Upper lobe of right lung (tissue), 1 donor: ENCODE measurements at places on chromosomes 13 and 19. TPM values are rescaled to one million over a fixed set of nuclear protein-coding genes. Genes with fewer than 3 reads are reported as not detected.
A peak's percentile ranks its signal among the peaks of the same experiment; 100 is the strongest.

The CKM gene
- total RNA-seq: 0.41 TPM

- no peak for DNase-seq
Observed at GRCh38 chr19:10219678-10220077, 11.5 kb downstream of the S1PR2 start.

The NLRP11 gene
- not detected for total RNA-seq

- no peak for DNase-seq
Observed at GRCh38 chr19:7746903-7747884, at the start of gene CD209. Gene CD209, minus strand, starts transcription at chr19:7747534. Its CDS starts 23 bp downstream, at chr19:7747511.

DNA sequence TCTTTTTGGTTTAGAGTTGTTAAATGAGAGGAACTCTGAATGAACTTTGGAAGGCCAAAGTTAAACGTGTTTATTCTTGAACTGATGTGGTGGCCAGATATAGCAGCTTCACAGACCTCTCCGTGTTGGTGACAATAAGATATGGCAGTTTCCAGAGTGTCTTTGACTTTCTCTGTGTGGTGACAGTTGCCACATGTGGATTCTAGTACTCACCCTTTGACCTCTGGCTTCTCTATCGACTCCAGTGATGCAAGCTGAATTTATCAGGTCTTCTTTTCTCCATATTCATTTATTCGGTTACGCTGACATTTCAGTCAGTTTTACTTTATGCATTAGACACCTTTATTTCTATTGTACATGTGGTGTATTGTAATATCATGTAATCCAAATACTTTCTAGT is 1469.5 kb downstream of the SLITRK1 start:
- DNase-seq: no peak

The LIPE gene
- 3.9 TPM for total RNA-seq

GRCh38 chr19:48746738-48747575 is at the start of gene IZUMO1:
Gene IZUMO1, minus strand, starts transcription at chr19:48746909. Its CDS starts 1,050 bp downstream, at chr19:48745859.
- DNase-seq: peak; percentile 88

The KLK8 gene
- total RNA-seq: not detected

The OR4F17 gene
- not detected for total RNA-seq

DNA sequence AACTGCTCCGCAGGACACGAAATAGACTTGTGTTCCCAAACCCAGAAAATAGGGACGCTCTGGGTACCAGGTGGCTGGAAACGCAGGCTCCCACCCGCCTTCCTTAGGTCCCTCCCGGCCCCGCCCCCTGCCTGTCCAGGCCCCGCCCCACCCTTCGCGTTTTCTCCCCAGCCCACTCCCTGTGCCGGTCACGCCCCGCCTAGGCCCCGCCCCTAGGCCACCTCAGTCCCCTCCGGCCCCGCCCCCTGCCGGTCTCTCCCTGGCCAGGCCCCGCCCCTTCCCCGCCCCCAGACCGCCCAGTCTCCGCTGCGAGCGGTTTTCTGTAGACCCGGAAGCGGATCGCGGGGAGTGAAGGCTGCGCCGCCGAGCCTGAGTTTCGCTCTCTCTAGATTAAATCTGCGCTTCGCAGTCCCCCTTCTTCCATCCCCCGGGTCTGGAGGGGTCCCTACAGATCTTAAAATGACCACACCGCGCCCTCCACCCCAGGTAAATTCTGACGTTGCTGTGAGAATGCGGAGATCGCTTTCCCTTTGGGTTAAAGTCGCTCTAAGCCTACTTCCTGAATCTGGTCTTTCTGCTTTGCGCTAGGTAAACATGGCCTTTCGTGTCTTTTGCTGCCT is 3.7 kb upstream of the ZNF665 start:
- DNase-seq: peak; percentile 100

GRCh38 chr19:36939153-36939552 is 23.0 kb downstream of the ZNF568 start:
- no peak for DNase-seq

DNA sequence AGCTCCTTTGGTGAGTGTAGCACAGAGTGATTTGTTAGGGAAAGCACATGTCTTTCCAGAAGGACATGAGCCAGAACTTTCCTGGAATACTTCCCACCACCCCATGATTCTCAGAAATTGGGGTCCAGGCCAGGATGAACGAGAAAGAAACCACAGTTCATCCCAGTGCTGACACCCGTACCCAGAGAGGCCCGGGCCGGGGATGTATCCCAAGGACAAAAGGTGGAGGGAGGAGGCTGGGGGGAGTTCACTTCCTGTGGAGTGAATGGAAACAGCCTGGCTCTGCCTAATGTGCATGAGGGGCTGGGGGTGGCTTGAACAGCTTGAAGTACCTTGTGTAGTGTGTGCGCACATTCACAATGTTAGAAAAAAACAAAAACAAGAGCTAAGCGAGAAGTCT is 47.5 kb downstream of the CDADC1 start:
- DNase-seq: no peak

GRCh38 chr19:2016041-2016807 is 710 bp upstream of the BTBD2 start:
- no peak for DNase-seq

DNA sequence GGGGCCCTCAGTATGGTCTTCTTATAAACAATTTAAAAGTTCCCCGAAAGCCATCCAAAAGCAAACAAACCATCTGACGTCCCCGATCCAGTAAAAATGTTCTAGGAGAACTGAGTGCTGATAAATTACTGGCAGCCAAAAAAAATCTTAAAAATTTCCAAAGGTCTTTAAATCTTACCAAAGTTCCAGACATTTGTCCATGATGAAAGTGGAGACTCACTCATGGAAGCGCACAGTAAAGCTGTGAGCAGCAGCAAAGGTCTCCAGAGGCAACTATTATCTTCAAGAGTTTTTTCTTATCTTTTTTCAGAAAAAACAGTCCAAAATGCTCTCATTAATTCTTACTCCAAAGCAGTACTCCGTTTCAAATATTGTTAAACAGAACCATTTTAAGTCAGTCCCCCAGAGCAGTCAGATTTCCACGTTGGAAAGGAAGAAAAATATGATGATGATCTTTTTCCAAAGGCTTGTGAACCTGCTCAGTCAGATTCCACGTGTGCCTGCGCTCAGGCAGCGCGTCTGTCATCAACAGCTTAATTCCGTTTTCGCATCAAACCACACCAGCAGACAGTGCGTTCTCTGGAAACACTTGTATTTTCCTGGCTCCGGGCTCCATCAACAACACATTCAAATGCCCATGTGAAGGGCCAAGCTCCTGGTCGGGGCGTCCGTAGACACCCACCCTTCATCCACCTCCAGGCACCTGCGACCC is 85.4 kb downstream of the COL4A1 start:
- DNase-seq: no peak

The C1QTNF9 gene
- not detected for total RNA-seq

- DNase-seq: no peak
Observed at GRCh38 chr19:42086770-42087550, 11.0 kb downstream of the ZNF574 start.

DNA sequence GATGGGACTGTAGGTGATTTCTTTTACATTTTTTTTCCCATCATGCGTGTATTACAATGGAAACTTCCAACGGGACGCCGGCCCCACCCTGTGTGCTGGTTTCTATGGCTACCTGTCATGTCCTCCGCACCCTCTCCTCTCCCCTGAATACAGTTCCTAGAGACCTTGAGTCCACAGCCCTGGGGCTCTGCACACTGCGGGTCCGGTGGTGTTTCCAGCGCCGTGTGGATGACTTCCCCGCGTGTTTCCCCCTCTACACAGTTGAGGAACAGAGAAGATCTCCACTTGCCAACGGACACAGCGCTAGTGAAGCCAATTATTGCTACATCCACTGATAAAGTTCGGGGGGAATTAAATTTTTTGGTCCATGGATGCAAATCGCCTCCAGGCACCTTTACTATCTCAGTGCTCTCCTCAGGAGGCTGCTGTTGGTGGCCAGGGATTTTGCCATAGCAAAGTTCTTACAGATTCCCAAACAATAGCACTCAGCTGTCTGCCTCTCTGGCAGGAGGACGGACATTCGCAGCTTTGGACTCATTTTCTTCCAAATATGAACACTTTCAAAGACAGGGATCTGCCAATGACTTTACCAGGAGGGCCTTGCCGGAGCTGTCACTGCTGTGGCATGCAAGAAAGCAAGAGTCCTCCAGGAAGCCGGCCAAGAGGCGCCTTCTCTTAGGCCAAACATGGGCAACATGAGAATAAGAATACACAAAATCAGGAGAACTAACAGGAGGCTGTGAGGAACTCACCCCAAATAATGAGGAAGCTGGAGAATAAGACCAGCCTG is 39.3 kb upstream of the GAS6 start:
- no peak for DNase-seq

The ZNF565 gene
- total RNA-seq: 6.4 TPM

The AZU1 gene
- total RNA-seq: 0.75 TPM

The MBD3L3 gene
- not detected for total RNA-seq

GRCh38 chr19:56269348-56269747 is 3.2 kb upstream of the EDDM13 start:
- DNase-seq: no peak

DNA sequence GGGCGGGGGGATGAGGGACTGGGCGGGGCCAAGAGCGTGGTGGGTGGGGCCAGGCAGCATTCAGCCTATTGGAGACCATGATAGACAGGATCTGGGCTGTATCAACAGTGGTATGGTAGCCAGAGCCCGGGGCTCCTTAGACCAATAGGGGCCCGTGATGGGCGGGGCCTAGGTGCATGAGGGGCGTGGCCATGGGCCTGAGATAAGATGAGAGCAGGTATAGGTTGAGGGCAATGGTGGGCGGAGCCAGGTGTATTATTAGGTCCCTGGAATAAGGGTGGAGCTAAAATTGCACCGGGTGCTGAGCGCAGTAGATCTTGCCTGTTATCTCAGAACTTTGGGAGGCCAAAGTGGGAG is 5.3 kb downstream of the ABCA7 start:
- DNase-seq: no peak

GRCh38 chr13:28983641-28984040 is 163.5 kb downstream of the MTUS2 start:
- no peak for DNase-seq

- DNase-seq: no peak
Observed at GRCh38 chr13:24306632-24307031, 2.7 kb upstream of the C1QTNF9 start.

The GSX1 gene
- total RNA-seq: not detected

GRCh38 chr13:43749503-43749902 is 37.3 kb downstream of the ENOX1 start:
- no peak for DNase-seq

DNA sequence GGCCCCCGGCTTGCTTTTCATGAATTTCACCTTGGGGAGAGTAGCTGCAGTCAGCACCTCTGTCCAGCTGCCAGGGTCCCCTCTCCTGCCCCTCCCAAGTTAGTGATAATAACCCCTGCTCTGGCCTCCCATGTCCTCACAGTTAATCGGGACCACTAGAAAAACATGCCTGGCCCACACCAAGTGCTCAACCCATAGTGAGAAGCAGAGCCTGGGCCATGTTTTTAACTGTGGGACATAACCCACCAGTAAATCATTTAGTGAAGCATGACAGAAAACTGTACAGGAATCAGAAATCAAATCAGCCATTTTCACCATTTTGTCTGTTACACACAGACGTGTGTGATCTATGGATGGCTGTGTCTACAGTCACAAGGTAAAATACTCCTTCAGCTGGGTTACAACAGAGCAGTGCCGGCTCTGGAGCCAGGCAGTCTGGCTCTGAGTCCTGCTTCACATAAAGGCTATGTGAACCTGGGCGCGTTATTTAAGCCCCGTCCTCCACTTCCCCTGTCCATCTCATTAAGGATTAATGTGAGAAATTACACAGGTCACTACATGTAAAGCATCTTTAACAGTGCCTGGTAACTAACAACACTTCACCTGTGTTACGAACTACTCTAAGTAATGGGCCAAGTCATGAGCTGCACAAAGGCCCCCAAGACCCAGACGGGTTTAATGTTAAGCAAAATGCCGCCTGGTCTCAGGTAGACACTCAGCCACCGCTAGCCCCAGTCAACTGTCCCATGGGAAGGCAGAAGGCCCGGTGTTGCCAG is 7.6 kb upstream of the ECH1 start:
- DNase-seq: no peak

- no peak for DNase-seq
Observed at GRCh38 chr13:112910016-112910415, 59.0 kb upstream of the MCF2L start.

The FGF9 gene
- 2.7 TPM for total RNA-seq

DNA sequence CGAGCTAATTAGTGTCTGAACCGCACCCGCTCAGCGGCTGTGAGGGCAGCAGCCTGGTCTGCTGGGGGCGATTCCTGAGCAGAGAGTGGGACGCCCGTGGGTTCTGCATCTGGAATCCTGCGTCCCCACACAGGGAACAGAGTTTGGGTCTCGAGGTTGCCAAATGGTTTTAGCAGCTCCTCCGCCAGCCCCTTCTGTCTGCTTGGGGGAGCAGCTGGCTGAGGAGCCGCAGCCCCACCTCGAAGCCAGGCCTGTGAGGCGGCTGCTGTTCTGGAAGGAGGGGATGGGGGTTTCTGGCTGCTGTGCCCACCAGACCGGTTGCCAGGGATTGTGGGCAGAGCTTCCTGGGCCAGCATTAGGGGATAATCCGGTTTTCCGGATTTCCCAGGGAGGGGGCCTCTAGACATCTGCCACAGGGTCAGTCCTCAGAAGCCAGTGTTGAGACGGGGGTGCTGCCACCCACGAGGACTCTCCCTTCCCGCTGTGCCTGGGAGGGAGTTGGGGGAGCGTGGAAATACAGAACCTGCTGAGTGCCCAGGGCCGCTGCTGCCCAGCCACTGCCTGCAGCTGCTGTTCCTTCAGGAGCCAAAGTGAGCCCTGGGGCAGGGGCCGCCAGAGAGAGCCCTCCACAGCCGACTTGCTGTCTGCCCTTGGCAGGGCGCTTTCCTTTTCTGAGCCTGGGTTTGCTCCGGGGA is 2.0 kb downstream of the CDC34 start:
- DNase-seq: no peak

DNA sequence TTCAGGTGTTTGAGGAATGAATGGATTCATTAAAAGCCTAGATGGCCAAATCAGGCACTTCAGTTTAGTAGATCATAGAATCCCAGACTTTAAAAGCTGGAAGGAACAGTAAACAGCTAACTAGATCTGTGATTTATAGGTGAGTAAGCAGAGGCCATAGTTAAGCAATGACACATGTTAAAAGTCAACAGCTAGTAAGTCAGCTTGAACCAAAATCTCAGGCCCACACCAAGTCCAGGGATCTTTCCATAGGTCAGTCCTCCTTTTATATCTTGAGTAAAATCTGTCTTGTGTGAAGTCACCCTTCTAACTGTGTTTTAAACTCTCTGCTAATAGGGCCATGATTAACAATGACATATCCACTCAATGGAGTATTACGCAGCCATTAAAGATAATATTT is 275.5 kb upstream of the SOX21 start:
- DNase-seq: no peak
